Globus pallidus (tissue), 1 donor: ENCODE measurements at places on chromosomes 12 and 14.

- no peak for DNase-seq
These were observed 365.6 kb upstream of the TMPO start for GRCh38 chr12:98149691-98150210.

DNA sequence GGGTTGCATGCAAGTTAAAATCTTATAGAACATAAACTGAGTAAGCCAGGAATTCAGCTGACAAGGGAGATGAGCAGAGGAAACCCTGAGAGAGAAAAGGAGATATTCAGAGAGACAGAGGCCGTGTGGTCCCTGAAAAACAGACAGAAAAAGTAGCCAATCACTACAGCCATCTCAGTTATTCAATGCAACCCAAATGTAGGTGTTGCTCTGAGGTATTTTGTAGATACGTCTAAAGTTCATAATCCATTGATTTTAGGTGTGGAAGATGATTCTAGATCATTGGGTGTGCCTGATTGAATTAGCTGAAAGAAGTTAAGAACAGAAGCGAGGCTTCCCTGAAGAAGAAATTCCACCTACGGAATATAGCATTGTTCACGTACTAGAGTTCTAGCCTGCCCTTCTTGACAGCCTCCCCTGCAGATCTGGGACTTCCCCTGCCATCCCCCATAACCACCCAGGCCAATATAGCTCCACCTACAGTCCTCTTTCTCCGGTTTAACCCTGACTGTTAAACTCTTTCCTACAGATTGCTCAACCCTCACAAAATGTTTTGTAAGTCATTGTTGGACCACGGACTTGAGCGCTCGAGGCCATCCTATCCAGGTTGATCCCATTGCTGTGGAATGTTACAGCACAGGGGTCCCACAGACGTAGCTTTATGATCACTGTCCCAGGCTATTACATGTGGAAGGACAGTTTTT lies 21.7 kb downstream of the AICDA start:
- DNase-seq = no peak

GRCh38 chr12:79121486-79121885 lies 256.9 kb downstream of the SYT1 start:
- no peak for DNase-seq

- no peak for DNase-seq
These were observed 7.9 kb upstream of the BBS10 start for GRCh38 chr12:76356071-76356470.

DNA sequence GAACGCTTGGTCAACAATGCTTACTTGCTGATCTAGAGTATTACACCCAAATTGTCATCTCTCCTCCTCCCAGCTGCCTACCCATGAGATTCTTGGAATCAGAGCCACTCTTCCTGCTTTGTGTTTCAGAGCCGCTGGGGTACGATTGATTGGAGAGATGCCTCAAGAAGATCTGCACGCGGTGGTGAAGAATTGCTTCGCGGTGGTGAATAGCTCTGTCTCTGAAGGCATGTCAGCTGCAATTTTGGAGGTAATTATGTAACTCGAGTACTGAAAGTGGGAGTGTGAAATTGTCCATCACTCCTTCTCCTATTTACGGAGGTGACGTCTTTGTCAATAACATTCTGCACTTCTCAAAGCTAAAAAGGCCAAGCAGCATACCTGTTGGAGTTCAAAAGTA lies 93.9 kb downstream of the GLT1D1 start:
- DNase-seq = no peak
